Endothelial cell (in vitro differentiated cells): ENCODE measurements at places on chromosomes 11 and 22. TPM values are rescaled to one million over a fixed set of nuclear protein-coding genes. Genes with fewer than 3 reads are reported as not detected.

Gene PARVA
- total RNA-seq = 53.3 TPM

Gene RAB38
- 10.4 TPM for total RNA-seq

GRCh38 chr11:7999795-8000194 is 12.7 kb downstream of the EIF3F start:
- H3K4me1 ChIP-seq = peaks cover 14% of the 10 kb centered on the region
- peaks cover 6% of the 10 kb centered on the region for H3K27me3 ChIP-seq
- DNase-seq = no peak
- H3K36me3 ChIP-seq = peaks cover 25% of the 10 kb centered on the region
- H3K4me3 ChIP-seq = no peak overlapping the region
- H3K27ac ChIP-seq = no peak overlapping the region

GRCh38 chr22:42608136-42608822 is 6.4 kb downstream of the POLDIP3 start:
- no peak for DNase-seq
- peaks cover 27% of the 10 kb centered on the region for H3K4me1 ChIP-seq
- no peak overlapping the region for H3K27ac ChIP-seq
- peaks cover 9% of the 10 kb centered on the region for H3K27me3 ChIP-seq

DNA sequence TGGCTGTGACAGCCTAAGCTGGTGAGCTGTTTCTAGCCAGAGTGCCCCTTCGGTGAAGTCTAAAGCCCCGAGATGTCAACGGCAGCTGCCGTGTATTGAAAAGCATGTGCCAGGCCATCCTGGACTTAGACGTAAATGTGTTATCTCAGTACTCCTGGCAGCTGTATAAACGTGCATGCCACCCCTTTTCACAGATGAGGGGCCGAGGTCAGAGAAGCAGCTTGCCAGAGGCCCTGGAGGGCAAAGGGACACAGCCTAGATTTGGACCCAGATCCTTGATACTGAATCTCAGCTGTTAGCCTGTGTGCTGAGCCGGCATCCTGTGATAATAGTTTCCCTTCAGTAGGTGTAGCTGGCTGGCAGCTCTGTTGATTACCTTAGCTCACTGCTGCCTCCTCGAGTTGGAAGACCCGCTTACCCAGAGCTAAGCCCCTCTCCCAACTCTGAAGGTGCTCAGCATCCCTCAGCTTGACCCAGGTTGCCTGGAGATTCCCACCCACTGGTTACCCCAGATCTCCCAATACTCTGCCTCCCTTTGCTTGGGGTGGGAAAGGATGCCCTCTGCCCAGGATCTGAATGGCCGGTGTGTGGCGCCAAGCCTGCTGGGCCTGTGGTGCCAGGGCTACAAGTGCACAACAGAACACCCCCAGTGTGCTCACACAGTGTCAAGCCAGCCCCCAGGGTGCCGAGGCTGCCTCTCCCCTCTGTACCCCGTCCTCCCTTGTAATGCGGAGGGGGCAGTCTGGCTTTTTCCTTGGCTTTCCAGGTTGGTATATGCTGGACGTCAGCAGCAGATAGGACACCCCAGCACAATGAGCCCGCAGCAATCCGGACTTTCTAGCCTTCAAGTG is 59.8 kb upstream of the WNT7B start:
- no peaks in the 10 kb centered on the region for H3K36me3 ChIP-seq
- no peaks in the 10 kb centered on the region for H3K4me1 ChIP-seq
- no peak overlapping the region for H3K4me3 ChIP-seq
- H3K27me3 ChIP-seq = no peaks in the 10 kb centered on the region
- H3K27ac ChIP-seq = no peak overlapping the region
